ENCODE measurements at places on chromosomes 1 and 21.

DNA sequence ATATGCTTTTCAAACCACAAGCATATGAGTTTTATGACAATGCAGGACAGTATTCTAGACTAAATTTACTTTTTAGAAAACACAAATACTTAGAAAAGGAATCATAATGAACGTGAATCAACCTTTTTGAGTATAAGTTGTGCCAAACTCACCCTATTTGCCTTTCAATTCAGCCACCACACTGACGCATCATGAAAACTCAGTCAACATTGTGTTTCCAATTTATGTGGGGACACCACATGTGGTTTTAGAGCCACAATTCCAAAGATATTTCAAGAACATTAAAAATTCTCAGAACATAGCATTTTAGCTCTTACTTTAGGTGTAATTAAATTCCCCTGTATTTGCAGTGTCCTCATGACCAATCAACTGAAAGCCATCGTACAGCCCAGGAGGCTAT, 118.8 kb downstream of the PTBP2 start:
- no peak for DNase-seq

- no peak for DNase-seq
These were observed 42.9 kb upstream of the RCAN3 start for GRCh38 chr1:24459551-24460266.

- no peak for DNase-seq
These were observed 72.5 kb downstream of the GPR161 start for GRCh38 chr1:168064216-168064615.

DNA sequence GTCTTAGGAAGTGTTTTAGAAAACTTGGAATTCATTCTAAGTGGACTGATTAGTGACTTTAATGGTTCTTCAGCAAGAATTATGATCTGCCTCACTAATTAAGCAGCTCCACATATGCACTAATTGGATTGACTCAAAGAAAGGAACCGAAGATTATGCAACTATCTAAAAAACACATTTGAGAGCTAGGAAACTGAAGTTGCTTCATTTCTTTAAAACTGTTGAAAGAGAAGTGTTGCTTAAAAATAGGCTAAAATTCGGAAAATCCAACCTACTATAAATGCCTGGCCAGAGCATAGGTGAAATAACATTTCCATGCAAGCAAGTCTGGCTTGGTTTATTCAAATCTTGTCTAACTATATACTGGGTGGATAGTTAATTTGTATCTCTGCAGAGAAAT, 502.9 kb upstream of the ZRANB2 start:
- DNase-seq: no peak

DNA sequence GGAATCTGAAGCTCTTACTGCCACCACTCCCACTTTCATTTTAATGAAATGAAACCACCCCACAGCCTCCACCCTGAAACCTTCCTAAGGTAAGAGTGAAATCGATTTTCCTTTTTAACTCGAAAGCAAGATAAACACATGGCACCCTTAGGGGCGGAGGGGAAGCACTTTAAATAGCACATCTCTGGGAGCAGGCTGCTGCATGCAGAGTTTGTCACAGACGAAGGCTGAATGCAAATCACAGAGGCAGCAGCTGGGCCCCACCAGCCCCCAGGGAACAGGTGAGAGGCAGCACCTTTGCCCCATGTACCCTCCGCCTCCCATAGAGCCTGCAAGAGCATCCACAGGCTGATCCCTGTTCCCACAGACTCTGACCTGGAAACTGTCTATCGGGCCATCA, 60.0 kb upstream of the GRIK3 start:
- no peak for DNase-seq

DNA sequence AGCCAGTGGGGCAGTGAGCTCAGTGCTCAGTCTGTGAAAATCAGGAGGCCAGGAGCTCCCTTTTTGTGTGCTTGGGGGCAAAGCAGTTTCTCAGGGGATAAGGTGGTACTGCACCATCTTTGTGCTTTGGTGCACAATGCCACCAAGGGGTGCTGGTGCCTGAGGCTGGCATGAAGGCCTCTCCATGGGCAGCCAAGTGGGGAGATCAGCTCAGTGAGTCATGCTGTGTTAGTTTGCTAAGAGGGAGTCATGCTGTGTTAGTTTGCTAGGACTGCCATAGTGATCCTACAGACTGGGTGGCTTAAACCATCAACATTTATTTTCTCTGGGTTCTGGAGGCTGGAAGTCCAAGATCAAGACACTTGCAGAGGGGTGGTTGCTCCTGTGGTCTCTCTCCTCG, 428.1 kb downstream of the PRDM2 start:
- DNase-seq: no peak

DNA sequence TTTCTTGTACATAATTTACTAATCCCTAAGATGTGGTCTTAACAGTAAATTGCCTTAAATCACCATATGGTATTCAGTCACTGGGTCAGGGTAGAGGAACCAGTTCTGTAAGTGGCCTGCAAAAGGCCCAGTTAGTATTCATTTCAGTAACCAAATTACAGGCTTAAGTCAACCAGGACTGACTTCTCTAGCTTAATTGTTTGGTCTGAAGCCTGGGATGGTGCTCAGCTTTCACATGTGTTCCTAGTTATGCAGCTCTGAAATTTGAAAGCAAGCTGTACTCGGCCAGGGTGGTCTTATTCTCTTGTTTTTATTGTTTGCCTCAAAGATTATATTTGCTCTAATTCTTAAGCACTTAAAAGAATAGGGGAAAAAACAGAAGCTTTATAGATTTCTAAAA, 144.6 kb downstream of the MAGI3 start:
- DNase-seq: no peak

- DNase-seq: no peak
These were observed 31.1 kb upstream of the PDE9A start for GRCh38 chr21:42622284-42622683.

- DNase-seq: no peak
These were observed 58.5 kb downstream of the PSMG1 start for GRCh38 chr21:39124681-39125251.

DNA sequence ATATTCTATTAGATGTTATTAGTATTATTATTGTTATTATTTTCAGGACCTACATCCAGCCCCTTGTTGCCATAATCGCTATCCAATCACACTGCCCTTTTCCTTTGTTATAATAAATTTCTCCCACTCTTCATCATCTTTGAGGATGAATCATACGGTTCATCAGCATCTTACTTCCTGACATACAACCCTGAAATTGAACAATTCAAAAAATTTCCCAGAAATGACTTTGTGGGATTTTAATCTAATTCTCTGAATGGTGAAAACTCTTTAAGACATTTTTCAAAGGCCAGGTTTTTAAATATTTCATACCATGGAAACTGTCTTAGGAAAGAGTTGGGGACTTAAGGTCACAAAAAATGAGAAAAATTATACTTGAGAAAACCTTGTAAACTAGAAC, 353.5 kb downstream of the ST6GALNAC3 start:
- no peak for DNase-seq

GRCh38 chr1:20962576-20963258, 175.6 kb upstream of the HP1BP3 start:
- no peak for DNase-seq

DNA sequence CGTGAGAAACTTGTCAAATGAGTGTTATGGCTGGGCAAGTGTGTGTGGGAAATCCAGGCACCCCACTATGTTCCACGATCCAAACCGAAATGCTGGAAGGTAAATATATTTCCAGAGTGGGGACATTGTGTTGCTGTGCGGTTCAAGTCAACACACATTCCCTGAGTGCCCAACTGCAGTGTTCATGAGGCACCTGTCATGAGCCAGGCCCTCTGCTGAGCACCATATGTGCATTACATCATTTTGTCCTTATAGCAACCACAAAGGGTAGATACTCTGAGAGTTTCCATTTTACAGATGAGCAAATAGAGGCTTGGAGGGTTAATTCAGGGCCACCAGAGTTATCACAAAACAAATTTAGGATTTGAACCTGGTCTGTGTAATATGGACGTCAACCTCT, 59.9 kb upstream of the SOD1 start:
- no peak for DNase-seq

GRCh38 chr1:22452481-22452957, 868 bp downstream of the ZBTB40 start:
- no peak for DNase-seq

DNA sequence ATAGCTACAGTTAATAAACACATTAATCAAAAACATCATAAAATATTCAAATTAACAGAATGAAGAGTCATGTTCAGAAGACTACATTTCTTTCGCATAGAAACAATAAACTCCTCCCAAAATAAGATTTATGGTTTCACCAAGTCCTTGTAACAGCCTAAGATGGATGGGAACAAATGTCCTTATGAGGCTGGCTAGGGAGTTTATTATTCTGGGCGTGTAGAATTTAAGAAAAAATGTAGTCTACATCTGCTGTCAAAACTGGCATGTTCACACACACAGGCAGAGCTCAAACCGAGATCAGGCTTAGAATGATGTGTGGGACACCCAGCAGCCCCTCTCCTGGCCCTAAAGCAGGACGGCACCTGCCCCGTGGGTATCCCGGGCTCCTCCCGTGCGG, 101.1 kb downstream of the NPHP4 start:
- DNase-seq: no peak

- no peak for DNase-seq
These were observed 26.8 kb downstream of the IFI44 start for GRCh38 chr1:78676347-78676982.

DNA sequence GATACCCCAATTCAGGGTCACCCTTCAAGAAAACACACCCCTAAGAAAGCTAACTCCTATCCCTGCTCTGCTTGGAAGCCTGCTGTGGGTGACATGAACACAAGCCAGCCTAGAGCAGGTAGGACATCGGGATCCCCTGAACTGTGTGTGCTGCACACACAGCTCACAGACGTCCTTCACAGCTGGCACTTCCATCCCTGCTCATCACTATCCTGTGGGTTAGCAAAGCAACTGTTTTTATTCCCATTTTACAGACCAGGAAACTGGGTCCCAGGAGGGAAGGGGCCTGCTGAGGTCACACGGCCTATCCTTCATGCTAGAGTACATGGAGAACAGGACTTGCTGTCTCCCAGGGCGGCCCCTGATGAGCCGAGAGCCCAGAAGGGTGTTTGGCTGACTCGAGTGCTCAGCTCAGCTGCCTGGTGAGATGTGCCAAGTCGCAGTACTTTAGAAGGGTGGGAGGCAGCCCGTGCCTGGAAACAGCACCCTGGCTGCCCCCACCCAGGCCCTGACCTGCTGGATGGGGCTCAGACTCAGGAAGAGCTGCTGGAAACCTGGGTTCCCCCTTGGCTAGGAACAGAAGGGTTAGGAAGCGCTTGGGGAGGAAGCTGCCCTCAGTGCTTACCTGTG, 28.3 kb upstream of the BTG2 start:
- DNase-seq: no peak

- no peak for DNase-seq
These were observed 416.0 kb downstream of the SIPA1L2 start for GRCh38 chr1:232213928-232214327.

- no peak for DNase-seq
These were observed 11.7 kb downstream of the DSCAM start for GRCh38 chr21:40835184-40835694.

GRCh38 chr1:228374711-228375577, 31.7 kb downstream of the TRIM11 start:
- DNase-seq: no peak

GRCh38 chr1:233730380-233730779, 116.5 kb downstream of the KCNK1 start:
- no peak for DNase-seq

- DNase-seq: no peak
These were observed 2.2 kb upstream of the RHEX start for GRCh38 chr1:206050655-206051235.

GRCh38 chr1:155646307-155646706, 36.3 kb downstream of the MSTO1 start:
- DNase-seq: no peak

DNA sequence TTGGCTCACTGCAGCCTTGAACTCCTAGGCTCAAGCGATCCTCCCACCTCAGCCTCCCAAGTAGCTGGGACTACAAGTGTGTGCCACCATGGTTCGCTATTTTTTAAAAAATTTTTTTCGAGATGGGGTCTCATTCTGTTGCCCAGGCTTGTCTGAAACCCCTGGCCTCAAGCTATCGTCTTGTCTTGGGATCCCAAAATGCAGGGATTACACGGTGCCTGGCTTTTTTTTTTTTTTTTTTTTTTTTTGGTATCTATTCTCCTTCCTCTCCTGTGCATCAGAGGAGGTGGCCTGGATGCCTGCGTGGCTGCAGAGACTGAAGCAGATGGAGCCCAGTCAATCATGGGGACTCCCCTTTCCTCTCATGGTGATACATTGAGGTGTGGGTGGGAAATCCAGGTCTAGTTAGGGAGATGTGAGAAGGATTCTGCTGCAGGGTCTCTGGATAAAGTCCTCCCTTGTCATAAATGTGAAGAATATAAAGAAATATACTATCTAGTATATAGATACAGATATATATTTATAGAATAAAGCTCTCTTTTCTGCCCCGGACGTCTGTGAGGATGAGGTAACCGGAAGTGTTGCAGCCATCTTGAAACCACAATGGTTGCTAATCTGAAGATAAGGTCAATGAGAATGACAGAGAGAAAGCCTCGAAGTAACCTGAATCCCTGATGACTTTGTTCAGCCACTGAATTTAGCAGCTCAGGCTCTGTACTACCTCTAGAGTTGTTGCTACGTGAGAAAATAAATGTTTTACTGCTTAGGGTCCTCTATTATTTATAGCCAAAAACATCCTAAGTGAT, 19.5 kb upstream of the RGSL1 start:
- no peak for DNase-seq

- no peak for DNase-seq
These were observed 250.5 kb upstream of the DUSP10 start for GRCh38 chr1:221992427-221992826.

GRCh38 chr1:67217938-67218337, 51.7 kb downstream of the IL23R start:
- DNase-seq: no peak

GRCh38 chr1:54110996-54111395, 41.8 kb downstream of the CDCP2 start:
- DNase-seq: no peak

DNA sequence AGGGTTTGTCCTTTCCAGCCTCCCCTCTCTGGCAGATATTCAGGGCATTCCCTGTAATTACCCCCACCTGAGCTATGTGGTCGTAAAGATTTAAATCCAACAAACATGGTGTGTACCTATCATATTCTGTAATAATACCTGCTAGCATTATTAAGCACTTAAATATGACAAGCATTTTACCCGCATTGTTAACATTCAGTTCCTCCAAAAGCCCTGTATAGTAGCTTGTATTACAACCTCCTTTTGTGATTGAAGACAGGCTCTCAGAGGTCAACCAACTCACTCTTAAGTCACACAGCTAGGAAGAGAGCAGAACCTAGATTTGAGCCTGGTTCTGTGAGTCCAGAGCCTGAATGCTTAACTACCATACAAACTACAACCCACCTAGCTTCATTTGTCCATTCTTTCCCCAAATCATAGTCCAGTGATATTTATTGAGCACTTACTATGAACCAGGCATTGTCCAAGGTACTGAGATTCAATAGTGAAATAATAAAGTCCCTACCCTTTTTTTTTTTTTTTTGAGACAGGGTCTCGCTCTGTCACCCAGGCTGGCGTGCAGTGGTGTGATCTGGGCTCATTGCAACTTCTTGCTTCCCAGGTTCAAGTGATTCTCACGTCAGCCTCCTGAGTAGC, 13.8 kb upstream of the KDM4A start:
- DNase-seq: no peak
